ENCODE measurements at places on chromosomes 16 and 17.

GRCh38 chr17:10793816-10794215, 10.1 kb downstream of the TMEM238L start:
- DNase-seq, result no peak

GRCh38 chr17:17728550-17729251, 47.4 kb downstream of the RAI1 start:
- DNase-seq, result no peak

GRCh38 chr16:64629622-64630021, 492.2 kb downstream of the CDH11 start:
- DNase-seq, result no peak

- DNase-seq, result no peak
Observed at GRCh38 chr17:44940317-44940716, 7.3 kb downstream of the KIF18B start.

DNA sequence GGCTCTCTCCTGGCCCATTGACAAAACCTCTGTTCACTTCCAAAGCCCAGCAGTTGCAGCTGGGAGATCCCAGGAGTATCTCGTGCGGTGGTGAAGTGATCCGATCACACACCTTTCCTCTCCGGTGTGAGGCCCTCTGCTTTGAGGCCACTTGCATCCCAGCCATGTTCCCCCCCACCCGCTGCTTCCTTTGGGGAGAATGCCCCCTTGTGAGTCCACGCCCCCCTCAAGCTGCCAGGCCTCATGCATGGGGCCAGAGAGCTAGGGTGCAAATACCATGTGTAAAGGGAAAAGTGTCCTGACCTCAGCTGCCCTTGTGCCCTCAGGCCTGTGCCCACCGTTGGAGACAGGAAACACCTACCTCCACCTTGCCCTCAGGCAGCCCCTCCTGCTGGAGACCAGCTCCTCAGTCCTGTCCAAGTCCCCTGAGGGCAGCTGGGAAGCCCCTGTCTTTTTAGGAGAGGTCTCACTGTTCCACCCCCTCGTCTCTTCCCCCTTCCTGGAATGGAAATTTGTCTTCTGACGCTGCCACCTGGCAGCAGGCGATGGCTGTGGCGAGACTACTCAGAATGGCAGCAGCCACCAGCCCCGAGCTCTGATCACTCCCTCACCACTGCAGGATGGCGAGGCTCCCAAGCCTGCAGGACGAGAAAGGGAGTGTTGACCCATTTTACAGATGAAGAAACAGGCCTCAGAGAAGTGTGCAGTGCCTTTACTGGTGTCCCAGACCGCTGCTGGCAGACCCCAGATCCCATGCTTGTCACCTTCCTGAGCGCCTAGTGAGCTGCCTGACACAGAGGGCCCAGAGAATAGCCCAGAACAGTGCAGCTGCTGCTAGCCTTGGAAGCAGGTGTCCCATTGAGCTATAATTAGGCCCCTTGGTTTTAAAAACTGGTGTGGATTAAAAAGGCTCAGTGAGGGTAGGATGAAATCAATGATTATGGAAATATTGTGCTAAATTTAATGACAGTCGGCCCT, 120.6 kb upstream of the CACNG5 start:
- no peak for DNase-seq
